Pulmonary artery endothelial cell (primary cell): ENCODE measurements at places on chromosomes 1 and 21.

DNA sequence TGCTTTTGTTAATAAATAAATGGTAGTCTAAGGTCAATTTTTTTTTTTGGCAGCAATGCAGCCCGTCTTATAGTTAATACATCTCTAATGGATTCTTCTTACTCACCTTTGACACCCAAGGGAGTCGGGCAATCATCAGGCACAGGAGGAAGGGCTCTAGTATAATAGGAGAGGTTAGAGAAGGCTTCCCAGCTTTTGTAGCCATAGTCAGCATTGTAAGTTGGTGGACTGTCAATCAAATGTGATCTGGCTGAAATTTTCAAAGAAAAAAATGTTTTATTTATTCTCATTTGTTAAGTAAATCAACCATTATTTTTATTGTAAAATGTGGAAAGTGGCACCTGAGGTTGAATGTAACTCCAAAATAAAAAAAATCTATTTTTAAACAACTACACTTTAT lies 2.1 kb downstream of the PTGS2 start:
- no peak for DNase-seq

- no peak for DNase-seq
Observed at GRCh38 chr1:98849969-98850636, 154.6 kb downstream of the PLPPR5 start.

- no peak for DNase-seq
Observed at GRCh38 chr21:43988506-43989230, 23.4 kb upstream of the TRAPPC10 start.

GRCh38 chr21:41010101-41010435 lies 157.9 kb upstream of the BACE2 start:
- no peak for DNase-seq

DNA sequence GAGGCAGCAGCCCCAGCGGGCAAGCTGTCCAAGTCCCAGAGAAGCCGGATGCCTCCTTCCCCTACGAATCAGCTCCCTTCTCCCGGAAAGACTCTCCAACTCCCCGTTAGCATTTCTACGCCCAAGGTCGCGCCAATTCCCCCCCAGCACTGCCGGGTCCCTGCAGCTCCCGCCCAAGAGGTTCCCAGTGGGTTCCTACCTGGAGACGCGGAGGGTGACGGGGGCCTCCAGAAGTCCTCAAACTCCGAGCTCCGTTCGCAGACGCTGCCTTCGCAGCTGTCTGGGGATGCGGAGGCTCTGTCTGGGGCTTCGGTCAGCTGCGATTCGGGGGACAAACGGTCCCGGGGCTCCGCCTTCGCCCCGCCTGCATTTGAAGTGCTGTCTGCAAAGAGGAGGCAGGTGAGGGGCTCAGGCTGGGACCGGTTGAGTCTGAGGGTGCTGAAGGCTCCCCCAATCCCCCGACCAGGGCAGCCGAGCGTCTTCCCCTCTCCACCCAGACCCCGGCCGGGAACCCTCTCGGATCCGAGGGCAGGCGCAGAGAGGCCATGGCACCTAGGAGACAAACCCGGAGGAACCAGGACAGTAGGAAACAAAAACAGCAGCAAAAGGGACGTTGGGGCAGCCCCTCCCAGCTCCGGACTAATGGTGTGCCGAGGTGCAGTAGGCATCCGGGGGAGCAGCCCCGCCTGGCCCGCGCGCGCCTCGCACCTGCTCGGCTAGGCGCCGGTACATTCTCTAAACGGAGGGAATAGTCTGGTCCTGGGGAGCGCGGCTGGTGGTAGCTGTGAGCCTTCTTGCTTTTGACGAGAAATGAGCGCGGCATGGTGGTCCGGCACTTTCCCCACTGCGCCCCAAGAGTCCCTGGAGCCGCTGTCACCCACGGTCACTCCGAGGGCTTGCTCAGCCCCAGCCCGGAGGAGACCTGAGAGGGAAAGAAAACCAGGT lies 3.8 kb downstream of the GFI1 start:
- no peak for DNase-seq

- no peak for DNase-seq
Observed at GRCh38 chr1:7869136-7869920, 16.5 kb upstream of the UTS2 start.

DNA sequence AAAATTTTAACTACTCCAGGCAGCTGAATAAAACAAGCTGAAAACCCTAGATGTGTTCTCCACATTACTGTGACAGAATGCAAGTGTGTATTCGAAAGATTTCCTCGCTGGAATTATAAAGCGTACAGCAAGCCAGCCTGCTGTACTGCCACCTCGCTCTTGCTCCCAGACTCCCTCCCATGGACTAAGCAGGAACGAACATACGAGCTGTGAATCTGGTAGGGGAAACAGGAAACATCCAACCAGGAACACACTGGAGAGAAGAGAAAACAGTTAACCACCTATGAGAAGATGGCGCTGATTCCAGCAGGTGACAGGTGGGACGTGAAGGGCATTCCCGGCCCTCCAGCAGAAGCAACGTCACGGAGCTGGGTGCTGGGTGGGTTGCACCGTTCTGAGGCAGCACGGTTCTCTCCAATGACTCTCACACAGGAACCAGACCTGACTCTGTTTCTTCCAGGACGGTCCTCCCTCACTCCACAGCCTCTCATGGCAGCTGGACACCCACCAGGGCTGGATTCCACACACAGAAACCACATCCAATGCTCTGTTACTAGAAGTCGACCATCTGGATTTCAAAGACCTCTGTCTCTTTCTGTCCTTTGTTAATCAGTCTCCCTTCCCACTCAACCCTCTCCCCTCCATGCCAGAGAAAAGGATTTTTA lies 219.2 kb downstream of the RERE start:
- peak; percentile 19 for DNase-seq

- no peak for DNase-seq
Observed at GRCh38 chr1:221072214-221072613, 193.0 kb downstream of the HLX start.

DNA sequence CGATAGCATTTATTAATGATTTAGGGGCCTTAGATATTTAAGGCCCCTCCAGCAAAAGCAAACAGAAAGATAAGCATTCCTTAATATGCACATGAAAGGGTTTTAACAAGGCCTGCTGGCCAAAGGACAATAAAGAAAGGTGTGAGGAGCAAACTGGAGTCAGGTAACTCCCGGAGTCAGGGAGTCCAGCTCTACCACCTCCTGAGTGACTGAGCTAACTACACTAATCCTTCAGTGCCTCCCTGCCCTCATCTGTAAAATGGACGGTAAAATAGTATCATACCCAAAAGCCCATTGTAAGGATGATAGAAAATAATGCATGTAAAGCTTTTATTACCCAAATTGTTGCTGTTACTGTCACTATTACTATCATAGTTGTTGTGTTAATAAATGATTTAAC lies 161.7 kb downstream of the SIPA1L2 start:
- no peak for DNase-seq

GRCh38 chr1:92754719-92755050 lies 30.2 kb downstream of the EVI5 start:
- no peak for DNase-seq

- no peak for DNase-seq
Observed at GRCh38 chr1:7006996-7007871, 222.0 kb downstream of the CAMTA1 start.

- no peak for DNase-seq
Observed at GRCh38 chr1:180424848-180425457, 77.4 kb downstream of the ACBD6 start.

- no peak for DNase-seq
Observed at GRCh38 chr1:198179556-198179981, 22.8 kb downstream of the NEK7 start.

- DNase-seq: peak; percentile 47
Observed at GRCh38 chr1:16152481-16153087, 3.3 kb downstream of the EPHA2 start.
